DMS79 (cell line): ENCODE measurements at places on chromosomes 5 and 9.

- no peak for DNase-seq
Measured at GRCh38 chr5:33465120-33465519, 24.4 kb downstream of the TARS1 start.

DNA sequence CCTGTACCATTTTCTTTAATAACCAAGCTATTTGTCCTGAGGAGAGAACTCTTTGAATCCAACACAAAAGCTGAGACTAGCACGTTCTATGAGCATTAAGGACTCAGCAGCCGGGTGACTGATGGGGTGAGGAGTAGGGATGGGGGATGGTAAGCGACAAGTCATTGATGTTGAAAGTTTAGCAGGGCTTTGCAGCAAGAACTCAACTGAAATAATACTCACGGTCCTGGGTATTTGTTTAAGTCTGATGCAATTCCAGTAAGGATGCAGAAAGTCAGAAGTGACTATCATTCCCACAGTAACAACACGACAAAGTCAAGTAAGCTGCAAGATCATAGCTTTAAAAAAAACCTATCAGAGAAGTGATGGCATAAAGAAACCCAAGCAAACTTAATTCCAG lies 131.1 kb downstream of the ACTL7B start:
- no peak for DNase-seq

DNA sequence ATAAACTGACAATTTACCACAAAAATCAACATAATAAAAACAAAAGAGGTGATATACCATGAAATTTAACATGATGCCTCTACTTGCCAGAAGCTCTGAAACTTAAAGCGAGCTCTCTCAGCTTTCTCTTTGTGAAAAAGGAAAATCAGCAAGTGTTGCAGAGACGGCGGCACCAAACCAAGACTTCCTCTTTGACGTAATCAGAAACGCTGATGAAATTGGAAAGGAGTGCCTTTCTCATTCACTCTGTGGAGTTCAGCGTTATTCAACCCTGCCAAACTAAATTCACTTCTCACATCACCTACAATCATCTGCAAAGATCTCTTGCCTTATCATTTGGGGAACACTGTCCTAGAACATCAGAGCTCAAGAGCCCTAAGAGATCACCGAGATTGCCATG lies 32.2 kb downstream of the ANXA6 start:
- DNase-seq = no peak

- no peak for DNase-seq
Measured at GRCh38 chr9:30800421-30800820, 1584.0 kb upstream of the ACO1 start.

- DNase-seq = no peak
Measured at GRCh38 chr5:167794121-167794520, 497.3 kb upstream of the WWC1 start.
